ENCODE measurements at places on chromosomes 6 and 20.

GRCh38 chr6:10643201-10643651 is 51.2 kb downstream of the C6orf52 start:
- no peak for DNase-seq

GRCh38 chr6:189676-190075 is 102.6 kb upstream of the DUSP22 start:
- no peak for DNase-seq

DNA sequence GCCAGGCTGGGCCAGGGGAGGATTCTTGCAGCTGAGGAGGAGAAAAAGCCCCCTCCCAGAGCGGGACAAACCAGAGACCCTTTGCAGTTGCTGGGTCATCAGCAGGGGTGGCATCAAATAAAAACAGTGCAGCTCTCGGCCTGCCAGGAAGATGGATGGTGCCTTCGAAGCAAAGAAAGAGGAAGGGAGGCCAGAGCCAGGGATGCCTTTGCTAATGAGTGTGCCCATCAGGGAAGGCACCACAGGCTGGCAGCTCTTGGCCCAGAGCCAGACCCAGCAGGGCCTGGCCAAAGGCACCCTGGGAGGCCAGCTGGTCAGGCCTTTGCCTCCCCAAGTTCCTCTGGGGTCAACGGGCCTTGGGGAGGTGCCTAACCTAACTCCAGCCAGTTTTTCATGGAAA is 26.3 kb upstream of the ZNF318 start:
- DNase-seq = no peak

GRCh38 chr6:3359101-3359752 is 97.6 kb downstream of the SLC22A23 start:
- DNase-seq = no peak

Data from cerebellar nuclear complex (tissue), 1 donor.